ENCODE measurements at places on chromosomes 5 and 9. TPM values are rescaled to one million over a fixed set of nuclear protein-coding genes. Genes with fewer than 3 reads are reported as not detected.

Gene ANXA2R
- 3.1 TPM for total RNA-seq

Gene MZB1
- total RNA-seq = not detected

Gene PKD2L2
- 0.26 TPM for total RNA-seq

Gene NPR3
- 14.9 TPM for total RNA-seq

Gene PCDHGB4
- 18.3 TPM for total RNA-seq

Measured in fibroblast of lung (primary cell).